SJCRH30 (cell line): ENCODE measurements at places on chromosomes 16 and 17. TPM values are rescaled to one million over a fixed set of nuclear protein-coding genes. Genes with fewer than 3 reads are reported as not detected.

The NDRG4 gene
- total RNA-seq, result 8.7 and 9.0 TPM in 2 replicates

The KCNJ18 gene
- not detected in 2 replicates for total RNA-seq

The ADORA2B gene
- 15.1 TPM in 2 replicates for total RNA-seq

The SMIM22 gene
- total RNA-seq, result not detected in 2 replicates

The FOXJ1 gene
- total RNA-seq, result 0.10 and 0.23 TPM in 2 replicates
